ENCODE measurements at places on chromosomes 7 and 10.

GRCh38 chr10:108911814-108912541 lies 1011.3 kb downstream of the XPNPEP1 start:
- DNase-seq, result no peak

- no peak for DNase-seq
Measured at GRCh38 chr7:4707217-4707741, 25.2 kb downstream of the FOXK1 start.

GRCh38 chr7:106597751-106598546 lies 63.0 kb downstream of the CCDC71L start:
- no peak for DNase-seq

DNA sequence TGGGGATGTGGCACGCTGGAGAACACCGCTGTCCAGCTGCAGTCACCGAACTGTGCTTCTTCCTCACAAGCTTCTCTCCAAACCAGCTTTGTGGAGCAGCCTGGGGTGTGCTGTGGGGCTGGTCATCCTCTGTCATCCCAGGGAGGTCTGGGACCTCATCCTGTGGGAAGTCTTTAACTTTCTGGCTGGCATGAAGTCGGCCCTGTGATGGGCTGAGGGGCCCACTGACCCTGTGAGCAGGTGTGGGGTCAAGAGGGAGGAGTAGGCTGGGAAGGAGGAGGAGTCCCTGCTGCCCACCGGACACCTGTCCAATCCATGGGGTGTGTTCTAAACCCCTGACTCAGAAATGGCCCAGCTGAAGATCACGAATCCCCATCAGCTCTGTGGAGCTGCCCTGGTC lies 136.2 kb upstream of the SHH start:
- no peak for DNase-seq

DNA sequence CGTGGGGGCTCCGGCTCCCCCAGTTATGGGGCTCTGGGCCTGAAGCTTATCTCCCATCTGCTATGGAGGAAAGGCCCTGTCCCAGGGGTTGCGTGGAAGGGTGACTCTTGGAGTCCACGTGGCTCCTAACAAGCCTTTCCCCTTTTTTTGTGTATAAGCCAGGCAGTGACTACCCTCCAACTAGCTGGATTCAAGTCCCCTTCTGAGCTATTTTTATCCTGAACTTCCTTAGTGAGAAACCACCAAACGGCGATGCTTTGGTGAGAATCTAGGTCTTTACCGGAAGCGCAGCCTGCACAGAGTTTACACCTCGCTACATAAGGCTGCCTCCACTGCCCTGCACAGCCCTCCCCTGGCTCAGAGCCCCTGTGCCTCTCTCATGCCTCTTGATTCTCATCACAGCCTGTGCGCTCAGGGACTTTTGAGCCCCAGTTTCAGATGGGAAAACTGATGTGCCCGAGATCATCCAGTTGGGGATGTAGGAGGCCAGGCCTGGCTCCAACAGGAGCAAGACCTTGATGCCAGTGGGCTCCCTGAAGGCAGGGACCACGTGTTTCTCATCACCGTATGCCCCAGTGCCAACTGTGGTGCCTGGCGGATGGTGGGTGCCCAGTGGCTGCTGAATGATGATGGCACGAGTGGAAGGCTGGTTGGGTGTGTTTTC lies 102.3 kb upstream of the PPIF start:
- no peak for DNase-seq

DNA sequence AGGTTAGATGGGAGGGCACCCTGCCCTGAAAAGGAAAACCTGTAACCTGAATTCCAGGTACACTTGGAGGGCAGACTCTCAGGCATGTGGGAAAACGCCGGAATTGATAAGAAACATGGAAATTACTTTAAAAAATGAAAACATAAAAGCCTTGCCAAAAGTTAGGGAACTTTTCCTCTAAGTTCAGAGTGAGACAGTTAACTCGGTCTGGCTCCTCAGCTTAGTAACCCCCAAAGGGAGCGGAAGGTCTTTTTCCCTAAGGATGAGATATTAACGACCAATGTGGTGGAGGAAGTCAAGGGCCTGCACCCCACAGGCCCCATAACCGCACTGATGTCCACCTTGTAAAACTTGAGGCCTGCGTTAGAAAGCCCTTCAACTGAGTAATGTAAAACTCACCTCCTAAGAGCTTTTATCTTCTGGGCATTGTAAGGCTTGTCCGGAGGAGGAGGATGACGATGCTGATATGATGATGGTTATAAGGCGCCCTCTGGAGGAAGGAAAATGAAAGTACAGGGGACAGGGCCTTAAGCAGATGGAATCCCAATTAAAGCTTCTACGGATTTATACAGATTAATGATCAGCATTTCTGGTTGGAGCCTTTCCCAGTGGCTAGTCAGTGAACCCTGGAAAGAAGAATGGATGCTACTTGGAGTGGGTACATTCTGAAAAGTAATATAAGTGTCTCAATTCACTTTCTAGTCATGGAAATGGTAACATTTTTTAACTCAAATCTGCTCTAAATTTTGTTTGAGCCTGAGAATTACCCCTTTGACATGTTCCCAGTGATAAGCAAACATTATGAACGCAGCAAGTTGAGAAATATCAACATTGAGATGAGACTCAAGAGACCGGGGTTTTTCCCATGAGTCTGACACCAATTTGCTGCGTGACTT lies 694 bp downstream of the COL1A2 start:
- DNase-seq, result no peak

All from stimulated activated CD4-positive, alpha-beta T cell treated with anti-CD3 and anti-CD28 coated beads, Interleukin-15, amount 100 ng/mL, for 48 hours (primary cell).